ENCODE measurements at places on chromosomes 2 and 18.

- no peak for DNase-seq
Measured at GRCh38 chr2:239445771-239446524, 45.1 kb upstream of the HDAC4 start.

DNA sequence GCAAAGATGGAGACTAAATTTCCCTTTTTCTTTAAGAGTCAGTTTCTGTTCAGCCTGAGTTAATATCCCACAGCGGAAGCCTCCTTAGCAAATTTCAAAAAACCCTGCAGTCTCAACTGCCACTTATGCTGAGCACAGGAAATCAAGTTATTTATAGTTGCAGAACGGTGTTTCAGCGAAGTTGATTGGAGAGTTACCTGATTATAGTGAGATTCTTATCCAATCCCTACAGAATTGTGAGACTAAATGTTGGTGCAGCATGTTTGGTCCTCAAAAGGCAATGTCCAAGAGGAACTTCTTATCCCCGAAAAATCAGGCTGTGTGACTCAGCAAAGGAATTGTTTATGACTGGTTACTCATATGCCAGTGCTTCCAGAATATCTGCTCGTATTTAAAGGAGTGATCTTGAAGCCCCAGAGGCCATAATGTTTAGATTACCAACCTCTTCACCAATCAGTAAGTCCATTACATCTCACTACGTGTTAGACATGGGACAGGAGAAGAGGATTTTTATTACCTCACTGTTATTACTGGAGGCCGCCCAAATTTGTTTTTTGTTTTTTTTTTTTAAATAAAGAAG lies 67.9 kb downstream of the LRRFIP1 start:
- no peak for DNase-seq

DNA sequence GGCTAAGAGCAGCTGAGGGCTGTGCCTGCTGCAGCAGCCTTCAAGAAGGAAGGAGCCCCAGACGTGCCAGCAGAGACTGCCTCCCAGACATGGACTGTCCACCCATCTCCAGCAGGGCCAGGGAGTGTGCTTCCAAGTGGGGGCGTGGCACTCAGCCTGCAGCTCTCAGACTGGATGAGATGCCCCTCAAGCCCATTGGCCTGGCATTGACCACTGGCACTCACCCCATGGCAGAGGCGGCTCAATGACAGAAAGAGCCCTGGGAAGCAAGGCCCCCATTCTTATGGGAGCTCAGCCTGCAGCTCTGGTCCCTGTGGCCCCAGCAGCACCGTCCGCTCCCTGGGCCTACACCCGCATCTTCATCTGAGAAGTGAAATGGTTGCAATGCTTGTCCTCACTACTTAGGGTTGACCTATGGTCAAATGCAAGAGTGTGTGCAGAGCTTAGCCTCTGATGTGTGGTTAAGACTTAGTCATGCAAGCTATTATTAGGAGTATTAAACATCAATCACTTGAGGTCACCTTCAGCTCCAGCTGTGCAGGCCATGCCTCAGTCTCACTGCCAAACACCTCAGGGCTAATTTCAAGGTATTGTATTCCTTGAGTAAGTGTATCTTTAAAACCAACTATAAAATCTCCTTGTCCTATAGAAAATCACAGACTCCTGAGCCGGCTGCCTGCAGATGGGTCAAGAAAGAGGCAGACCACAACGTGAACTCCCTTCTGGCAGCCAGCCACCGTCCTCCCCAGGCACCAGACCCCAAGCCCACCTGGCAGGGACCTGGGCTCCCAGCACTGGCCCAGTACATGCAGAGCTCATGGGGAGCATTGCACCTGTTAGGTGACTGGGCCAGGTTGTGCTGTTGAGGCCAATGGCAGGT lies 194.8 kb downstream of the NDUFA10 start:
- no peak for DNase-seq

- no peak for DNase-seq
Measured at GRCh38 chr2:224369028-224369632, 32.8 kb downstream of the FAM124B start.

- DNase-seq = no peak
Measured at GRCh38 chr2:239805043-239805329, 220.2 kb downstream of the NDUFA10 start.

GRCh38 chr18:79385708-79386341 lies 9.9 kb upstream of the NFATC1 start:
- no peak for DNase-seq

GRCh38 chr18:60145776-60146175 lies 226.8 kb downstream of the MC4R start:
- no peak for DNase-seq

DNA sequence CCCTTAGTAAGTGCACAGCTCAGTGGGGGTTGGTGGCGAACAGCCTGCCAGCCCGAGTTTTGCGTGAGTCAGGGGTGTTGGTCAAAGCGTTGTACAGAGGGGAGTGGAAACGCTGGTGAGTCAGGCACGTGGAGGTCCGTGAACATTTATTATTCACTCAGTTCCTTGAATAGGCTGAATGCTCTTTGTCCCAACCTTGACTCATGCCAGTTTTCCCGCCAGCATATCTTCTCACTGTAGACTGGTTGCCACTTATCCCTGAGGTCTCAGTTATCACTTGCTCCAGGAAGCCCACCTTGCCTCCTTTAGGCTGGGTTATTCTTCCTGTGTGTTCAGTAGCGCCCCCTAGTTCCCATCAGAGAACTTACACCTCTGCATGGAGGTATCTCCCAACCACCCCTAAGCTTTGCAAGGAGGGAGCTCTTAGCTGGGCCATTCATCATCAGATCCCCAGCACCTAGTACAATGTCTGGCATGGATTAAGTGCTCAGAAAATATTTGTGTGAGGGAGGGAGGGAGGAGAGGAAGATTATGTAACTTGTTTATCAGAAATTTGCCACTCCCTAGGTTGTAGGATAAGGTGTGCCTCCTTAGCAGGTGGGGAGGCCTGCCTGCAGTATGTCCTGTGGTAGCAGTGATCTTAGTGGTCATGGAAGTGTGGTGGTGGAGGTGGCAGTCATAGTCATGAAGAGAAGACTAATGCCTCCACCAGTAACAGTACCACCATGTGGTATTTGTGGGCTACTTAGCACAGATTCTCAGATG lies 72.1 kb downstream of the CABLES1 start:
- no peak for DNase-seq

DNA sequence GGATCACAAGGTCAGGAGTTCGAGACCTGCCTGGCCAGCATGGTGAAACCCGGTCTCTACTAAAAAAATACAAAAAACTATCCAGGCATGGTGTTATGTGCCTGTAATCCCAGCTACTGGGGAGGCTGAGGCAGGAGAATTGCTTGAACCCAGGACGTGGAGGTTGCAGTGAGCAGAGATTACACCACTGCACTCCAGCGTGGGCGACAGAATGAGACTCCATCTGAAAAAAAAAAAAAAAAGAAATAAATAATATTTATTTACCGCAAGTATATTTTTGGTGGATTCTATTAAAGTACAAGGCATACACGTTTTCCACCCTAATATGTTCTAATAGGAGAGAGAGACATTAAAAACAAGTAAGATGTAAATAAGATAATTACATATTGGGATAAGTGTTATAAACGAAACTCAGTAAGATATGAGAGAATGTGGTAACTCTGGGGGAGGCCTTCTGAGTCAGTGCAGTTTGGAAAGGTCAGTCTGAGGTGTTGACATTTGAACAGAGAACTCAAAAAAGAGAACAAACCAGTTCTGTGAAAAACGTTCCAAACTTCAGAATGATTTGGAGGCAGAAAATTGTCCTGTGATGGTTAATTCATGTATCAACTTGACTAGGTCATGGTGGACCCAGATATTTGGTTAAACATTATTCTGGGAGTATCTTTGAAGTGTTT lies 8.8 kb upstream of the POLI start:
- DNase-seq = no peak

DNA sequence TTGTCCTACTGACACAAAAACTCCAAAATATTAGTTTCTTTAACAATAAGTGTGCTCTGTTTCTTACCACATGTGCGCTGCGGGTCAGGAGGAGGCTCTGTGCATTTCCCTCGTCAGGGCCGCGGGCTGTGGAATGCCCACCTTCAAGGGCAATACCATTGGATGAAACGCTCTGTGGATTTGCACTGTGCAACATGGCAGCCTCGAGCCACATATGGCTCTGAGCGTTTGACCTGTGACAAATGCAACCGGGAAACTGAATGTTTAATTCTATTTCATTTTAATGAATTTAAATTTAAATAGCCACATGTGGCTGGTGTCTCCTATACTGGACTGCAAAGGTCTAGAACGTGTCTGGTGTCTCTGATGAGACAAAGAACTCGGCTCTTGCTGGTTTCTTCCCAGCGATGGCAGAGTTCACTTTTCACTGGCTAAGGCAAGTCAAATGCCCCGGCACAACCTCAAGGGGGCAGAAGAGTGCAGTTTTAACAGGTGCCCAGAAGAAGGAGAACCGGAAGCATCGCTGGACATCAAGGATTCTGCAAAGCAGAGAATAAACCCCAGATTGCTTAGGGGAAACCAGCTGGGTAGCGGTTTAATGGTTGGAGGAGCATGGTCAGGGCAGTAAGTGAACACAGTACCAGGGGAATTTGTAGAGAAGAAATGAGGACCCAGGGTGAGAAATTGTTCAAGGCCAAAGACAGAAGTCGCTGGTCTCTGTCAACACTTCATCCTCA lies 37.0 kb upstream of the TMEM18 start:
- DNase-seq = no peak

GRCh38 chr2:191245046-191245868 lies at the start of gene MYO1B:
MYO1B (plus strand) TSS chr2:191245404; CDS start chr2:191276896, 31,492 bp downstream.
- DNase-seq = peak; percentile 30

GRCh38 chr2:151620761-151621160 lies 113.5 kb downstream of the NEB start:
- DNase-seq = no peak

DNA sequence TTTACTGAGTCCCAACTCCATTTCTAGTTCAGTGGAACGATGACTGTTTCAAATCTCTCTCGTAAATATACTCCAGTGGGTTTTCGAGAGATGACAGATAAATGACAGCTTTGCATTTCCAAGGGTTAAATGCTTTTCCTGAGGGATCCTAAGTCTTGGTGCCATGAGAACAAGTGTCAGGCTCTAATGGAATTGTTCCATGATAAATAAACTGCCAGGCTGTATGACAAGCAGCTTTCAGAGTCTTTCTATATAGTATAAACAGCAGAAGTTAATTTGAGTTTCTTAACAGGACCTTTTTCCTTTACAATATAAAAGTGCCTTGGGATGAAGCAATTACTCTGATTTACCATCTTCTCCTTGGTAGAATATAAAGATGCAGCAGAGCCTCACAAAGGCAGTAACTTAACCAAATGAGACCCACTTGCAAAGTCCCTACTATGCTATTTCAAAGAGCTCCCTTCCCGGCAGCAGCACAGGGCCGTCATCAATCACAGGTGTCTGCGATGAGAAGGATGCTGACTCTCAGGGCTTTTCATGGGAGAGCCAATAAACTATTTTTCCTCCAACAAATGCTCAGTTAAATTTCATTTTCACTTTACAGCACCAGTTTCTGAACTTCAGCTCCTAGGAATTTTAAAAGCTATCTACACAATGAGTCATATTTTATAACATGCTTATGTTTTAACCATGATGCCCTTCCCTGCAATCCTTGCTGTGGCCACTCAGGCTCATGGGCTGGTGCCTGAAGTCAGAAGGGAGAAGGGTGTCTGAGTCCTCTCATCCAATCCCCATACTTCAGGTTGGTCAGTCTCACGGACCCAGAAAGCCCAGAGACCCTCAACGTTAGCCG lies 123.8 kb downstream of the AFF3 start:
- no peak for DNase-seq

- no peak for DNase-seq
Measured at GRCh38 chr2:170322140-170322766, 144.3 kb downstream of the MYO3B start.

DNA sequence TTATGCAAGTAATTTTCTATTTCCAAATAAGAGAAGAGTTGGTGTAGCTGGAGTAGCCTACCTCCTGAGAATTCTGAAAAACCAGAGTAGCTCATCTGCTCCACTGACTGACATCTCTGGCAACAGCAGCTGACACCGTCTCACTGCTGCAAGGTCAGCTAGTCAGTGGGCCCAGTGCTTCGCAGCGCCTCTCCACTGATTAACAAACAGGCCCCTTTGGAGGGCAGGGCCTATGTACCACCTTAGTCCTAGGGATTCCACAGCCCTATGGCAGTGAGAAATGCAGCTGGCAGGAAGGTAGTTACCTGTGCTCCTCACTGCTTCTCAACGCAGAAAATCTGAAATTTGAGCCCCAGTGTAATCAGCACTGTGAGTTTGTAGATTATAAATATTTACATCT lies 97.5 kb downstream of the DLGAP1 start:
- no peak for DNase-seq

- no peak for DNase-seq
Measured at GRCh38 chr18:62418258-62418657, 93.1 kb downstream of the TNFRSF11A start.

GRCh38 chr2:86807468-86808275 lies 17.0 kb upstream of the CD8A start:
- DNase-seq = no peak

- DNase-seq = no peak
Measured at GRCh38 chr2:145068509-145068908, 548.6 kb upstream of the ZEB2 start.

DNA sequence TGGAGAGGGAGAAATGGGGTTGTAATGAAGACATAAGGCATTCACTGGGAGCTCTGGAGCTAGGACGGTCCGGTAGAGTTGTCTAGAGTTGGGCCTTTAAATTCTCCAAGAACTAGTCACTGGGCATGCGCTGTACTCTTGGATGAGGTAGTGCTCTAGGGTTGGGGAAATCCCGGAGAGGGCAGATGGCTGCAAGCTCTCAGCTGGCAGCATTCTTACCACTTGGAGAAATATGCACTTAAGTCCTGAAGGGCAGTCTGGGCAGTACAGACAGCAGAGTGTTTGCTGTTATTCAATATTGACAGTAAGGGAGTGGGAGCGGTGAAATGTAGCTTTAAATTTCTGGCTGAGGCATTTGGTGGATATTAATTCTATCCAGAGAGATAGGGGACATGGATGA lies 214.6 kb downstream of the RDH14 start:
- DNase-seq = no peak

- DNase-seq = no peak
Measured at GRCh38 chr2:46187112-46187618, 110.0 kb upstream of the EPAS1 start.

GRCh38 chr18:79384834-79385233 lies 10.9 kb upstream of the NFATC1 start:
- DNase-seq = no peak

GRCh38 chr2:179882851-179883806 lies 21.7 kb upstream of the ZNF385B start:
- DNase-seq = no peak

DNA sequence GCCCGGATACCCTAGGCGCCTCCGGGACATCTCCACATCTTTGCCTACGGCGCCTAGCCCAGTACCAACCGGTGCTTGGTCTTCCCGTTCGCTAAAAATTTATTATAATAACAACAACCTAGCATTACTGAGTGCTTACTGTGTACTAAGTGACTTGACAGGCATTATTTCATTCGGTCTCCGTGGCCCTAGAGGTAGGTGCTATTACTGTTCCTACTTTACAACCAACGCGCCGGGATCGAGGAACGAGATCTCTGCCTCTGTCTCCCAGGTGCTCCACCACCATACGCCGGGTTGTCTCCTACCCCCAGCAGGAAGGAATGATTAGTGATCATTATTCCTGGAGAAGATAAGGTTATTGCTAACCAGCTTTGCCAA lies 657 bp upstream of the BIN1 start:
- DNase-seq = no peak

GRCh38 chr2:122077771-122078170 lies 322.3 kb downstream of the TSN start:
- no peak for DNase-seq

- DNase-seq = no peak
Measured at GRCh38 chr2:136286423-136286822, 168.5 kb upstream of the CXCR4 start.

GRCh38 chr18:23135550-23136325 lies 453 bp downstream of the CABLES1 start:
- no peak for DNase-seq
